ENCODE measurements at places on chromosomes 4 and X.

DNA sequence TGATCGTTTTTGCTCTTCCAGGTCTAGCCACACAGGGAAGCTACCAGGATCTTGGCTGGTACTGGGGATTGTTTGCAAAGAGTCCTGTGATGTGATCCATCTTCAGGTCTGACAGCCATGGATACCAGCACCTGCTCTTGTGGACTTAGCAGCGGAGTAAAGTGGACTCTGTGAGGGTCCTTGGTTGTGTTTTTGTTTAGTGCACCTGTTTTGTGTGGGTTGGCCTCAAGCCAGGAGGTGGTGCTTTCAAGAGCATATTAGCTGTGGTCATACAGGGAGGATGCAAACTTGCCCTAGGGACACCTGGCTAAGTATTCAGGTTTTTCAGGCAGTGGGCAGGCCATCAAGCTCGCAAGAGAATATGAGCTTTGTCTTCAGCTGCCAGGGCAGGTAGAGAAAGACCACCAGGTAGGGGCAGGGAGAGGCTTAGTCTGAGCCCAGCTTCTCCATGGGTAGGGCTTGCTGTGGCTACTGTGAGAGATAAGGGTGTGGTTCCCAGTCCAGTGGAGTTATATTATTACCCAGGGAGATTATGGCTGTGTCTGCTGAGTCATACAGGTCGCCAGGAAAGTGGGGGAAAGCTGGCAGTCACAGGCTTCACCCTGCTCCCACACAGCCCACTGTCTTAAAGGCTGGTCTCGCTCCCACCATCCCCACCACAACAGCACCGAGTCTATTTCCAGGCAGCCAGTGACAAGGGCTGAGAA lies 293.7 kb downstream of the PCDH18 start:
- DNase-seq, result no peak

- DNase-seq, result no peak
Observed at GRCh38 chrX:9486786-9487387, 22.0 kb downstream of the TBL1X start.

DNA sequence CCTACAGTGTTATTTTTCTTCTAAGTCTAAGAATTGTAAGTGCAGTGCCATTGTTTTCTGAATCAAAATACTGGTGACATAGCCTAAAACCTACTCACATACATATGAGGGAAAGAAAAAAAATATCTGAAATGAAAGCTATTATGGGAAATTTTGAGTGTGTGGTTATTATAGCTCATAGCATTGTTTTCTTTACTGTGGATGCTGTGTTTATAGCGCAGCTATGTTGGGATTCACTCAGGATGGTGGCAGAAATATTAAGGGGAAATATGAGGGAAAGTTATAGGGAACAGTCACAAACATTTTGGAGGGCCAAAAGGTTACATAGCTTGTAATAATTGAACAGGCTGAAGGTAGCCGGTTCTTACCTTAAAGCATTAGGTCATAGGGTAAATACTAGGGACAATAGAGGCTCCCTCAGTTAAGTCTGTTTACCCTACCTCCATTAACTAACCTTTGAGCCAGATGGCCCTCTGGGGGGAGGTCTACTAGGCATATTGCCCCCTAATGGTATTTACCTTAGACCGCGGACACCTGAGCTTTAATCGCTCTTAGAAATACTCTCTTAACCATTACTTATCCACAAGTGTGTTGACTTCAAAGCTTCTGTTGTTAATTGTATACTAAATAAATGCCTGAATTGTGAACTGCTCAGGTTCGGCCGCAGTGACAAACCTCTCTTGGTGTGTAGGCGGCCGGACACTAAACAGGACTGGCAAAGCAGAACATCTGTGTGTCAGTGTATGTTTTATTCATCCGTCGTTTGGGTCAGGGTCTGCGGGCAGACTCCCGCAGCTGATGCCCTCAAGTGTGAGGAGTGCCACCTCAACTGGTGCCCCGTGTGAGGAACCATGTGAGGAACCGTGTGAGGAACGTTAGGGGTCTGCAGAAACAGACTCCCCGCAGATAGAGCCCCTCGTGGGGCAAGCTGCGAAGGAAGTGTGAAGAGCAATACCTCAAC lies 21.3 kb upstream of the SULT1B1 start:
- DNase-seq, result no peak

- no peak for DNase-seq
Observed at GRCh38 chr4:113057891-113058290, 8.4 kb downstream of the ANK2 start.

DNA sequence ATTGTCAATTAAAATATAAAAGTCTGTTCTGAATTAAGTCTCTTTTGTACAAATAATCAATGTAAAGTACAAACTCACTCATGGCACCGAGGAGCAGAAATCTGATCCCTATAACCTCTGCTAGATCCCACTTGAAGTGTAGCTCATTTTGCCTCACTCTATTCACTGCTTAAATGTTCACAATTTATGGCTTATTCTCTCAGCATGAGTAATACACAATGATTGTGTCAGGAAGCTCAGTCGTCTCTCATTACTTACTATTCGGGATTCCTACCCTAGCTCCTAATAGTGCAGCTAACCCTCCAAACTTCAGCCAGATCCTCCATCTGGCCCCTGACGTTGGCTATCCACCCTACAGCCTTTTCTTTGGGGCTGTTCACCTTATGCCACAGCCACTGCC lies 4.7 kb upstream of the AMMECR1 start:
- no peak for DNase-seq

DNA sequence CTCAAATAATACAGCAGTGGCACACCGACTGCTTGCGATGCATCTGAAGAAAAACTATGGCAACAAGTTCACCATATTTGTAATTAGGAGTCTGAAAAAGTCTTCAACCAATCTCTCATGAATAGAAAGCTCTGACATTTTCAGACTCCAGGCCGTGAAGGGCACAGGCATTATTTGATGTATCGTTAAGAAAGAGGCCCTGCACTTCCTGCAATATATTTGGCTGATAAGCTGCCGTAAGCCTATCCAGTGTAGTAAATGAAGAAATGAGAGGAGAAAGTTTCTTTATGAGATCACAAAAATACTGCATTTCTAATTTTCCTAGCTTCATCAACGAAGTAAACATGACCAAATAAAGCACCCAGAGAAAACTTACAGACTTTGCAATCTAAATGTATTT lies 613.8 kb upstream of the TECRL start:
- no peak for DNase-seq

DNA sequence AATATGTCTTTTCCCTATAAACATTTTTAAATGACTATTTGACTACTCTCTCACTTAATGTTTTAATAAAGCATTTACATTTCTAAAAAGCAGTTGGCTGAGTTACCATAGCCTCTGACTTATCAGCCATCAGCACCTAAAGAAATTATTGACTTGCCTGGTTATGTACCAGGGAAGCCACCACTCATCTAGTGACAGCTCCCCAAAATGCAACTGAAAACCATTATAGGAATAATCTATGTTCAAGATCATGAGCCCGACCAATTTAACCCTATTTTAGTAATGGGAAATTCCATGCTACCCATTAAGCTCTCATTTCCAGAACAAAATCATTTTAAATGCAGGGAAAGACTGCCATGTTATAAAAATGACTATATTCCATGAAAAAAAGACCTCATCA lies 34.4 kb downstream of the HDX start:
- no peak for DNase-seq

- DNase-seq, result no peak
Observed at GRCh38 chrX:125765347-125765746, 400.7 kb downstream of the DCAF12L2 start.

DNA sequence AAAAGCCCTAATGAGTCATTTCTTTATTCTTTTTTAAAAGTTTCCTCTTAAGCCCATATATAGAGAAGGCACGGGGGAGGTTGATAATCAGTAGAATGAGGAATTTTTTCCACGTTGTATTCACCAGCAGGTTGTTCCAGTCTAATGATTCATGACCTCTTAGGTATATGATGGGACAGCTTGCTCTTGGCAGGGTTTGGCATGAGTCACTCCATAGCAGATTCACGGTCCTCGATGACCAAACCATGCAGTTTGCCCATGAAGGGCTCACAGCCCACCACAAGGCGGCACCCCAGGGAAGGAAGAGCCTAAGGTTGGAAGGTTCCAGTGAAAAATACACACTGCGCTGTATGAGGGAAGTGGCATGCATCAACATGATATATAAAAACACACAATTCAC lies 623.8 kb upstream of the DIPK2B start:
- DNase-seq, result no peak

- no peak for DNase-seq
Observed at GRCh38 chr4:87461281-87461700, 38.9 kb downstream of the NUDT9 start.

GRCh38 chr4:169573889-169574288 lies 38.5 kb downstream of the NEK1 start:
- no peak for DNase-seq

DNA sequence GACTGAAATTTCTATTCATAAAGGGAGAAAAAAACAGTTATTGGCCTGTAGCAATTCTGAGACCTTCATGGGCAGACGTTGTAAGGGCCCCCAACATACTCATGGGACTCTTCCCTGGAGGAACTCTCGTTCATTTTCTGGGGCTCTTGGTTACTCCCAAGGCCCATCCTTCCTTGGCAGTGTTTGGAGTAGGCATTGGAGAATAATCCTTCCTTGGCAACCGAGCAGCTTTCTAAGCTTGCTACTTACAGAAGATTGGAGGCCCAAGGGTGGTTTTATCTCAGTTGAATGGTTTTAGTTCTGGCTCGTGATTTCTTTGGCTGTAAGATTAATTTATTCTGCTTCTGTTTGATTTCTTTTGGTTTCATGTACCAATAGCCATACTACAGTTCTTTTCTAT lies 50.4 kb downstream of the ALG13 start:
- DNase-seq, result no peak

DNA sequence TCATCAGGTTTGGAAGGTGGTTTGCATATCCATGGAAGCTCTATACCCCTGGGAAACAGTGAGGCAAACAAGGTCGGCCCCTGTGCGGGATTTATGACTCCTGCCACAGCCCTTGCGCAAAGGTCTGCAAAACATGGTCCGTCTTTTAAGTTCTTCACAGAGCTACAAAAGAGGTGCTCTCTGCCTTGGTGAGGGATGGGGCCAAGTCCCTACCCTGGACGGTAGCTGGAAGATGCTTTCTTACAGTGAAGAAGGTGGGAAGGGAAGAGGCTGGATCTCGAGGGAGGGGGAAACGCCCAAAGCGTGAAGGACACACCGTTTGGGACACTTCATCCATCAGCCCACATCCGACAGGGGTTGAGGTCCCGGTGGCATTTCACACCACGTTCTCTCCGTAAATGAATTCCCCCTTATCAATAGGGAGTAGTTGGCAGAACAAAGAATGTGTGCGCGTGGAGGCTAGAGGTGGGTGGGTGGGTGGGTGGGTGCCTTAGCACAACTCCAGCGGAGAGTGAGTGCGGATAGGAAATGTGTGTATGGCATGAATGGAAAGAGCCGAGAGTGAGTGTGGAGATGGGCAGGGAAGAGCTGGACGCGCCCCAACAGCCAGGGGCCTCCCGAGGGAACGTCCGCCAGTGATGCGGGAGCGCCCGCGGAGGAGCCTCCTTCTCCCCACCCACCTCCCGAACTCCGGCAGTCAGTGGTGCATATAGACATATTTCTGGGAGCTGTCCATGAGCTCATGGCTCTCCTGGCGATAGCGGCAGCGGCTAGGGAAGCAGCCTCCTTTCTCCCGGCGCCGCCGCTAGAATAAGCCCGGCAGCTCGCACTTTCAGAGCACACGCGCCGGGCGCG lies 68.3 kb downstream of the LARP7 start:
- peak; percentile 67 for DNase-seq

GRCh38 chr4:152810715-152811287 lies 31.0 kb downstream of the ARFIP1 start:
- DNase-seq, result no peak

GRCh38 chrX:20442597-20442996 lies 175.9 kb upstream of the RPS6KA3 start:
- DNase-seq, result peak; percentile 84

GRCh38 chr4:118012142-118012541 lies 22.1 kb upstream of the NDST3 start:
- DNase-seq, result no peak

GRCh38 chrX:13420545-13421183 lies 100.8 kb upstream of the ATXN3L start:
- no peak for DNase-seq

DNA sequence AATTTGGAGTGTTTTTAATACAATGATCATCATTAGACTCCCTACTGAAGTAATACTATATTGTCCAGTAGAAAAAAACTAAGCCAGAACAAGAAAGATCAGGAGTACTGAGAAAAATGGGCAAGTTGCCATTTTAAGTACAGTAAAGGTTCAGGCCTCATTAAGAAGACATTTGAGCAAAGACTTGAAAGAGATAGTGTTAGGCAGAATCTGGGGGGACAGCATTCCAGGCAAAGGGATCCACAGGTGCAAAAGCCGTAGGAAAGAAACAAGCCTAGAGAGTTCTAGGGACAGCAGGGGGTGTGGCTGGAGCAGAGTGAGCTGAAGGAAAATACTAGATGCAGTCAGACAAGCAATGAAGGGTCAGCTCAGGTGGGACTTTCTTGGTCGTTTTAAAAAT lies 58.1 kb upstream of the INTU start:
- no peak for DNase-seq

GRCh38 chrX:105191878-105192277 lies 28.6 kb downstream of the TEX13A start:
- DNase-seq, result peak; percentile 22

- no peak for DNase-seq
Observed at GRCh38 chrX:29471829-29472228, 743.5 kb upstream of the MAGEB2 start.

DNA sequence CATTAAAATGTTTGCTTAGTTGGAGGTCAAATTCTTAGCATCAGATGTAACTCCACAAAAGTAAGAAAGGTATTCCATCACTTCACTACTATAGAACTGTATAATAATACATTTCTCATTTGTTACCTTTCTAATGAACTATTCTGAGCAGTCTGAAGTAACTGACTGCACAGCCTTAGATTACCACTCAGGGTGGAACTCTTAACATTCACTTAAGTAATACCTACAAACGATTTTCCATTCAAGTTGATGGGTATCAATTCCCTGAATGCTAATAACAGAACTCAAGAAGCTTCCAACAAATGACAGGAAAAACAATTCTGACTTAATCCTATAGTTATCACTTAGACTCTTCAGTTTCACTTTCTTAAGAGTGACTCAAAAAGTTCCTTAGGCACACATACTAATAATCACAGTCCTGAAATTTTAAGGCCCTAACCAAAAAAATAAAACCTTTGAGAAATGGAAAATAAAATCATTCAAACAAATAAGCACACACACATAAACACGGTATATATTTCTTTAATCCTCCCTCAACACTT lies 20.9 kb downstream of the HNRNPD start:
- no peak for DNase-seq

- no peak for DNase-seq
Observed at GRCh38 chr4:34293459-34293858, 1950.9 kb downstream of the ARAP2 start.

- no peak for DNase-seq
Observed at GRCh38 chr4:26217961-26218676, 102.7 kb upstream of the RBPJ start.

- no peak for DNase-seq
Observed at GRCh38 chr4:153485359-153485758, 19.2 kb downstream of the TMEM131L start.

DNA sequence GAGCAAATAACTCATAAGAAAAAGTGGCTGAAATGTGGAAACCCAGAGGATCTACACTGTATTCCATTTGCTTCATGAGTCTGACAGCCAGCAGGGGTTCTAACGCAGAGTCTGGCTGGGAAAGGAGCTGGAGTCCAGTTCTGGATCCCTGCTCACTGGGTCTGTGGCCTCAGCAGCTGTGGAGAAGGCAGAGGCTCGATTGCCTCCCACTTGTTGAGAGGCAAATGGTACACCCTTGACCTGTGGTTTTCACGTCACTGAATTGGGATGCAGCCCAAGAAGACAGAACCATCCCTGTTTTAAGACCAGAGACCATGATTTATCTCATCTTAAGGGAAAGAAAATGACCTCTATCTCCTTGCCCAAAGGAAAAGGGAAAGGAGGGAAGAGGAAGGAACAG lies 147.0 kb upstream of the NOCT start:
- DNase-seq, result no peak

Data from testis (tissue), 5 donors.